Stimulated activated CD8-positive, alpha-beta memory T cell treated with anti-CD3 and anti-CD28 coated beads, Interleukin-4, amount 100 ng/mL, for 1 hour (primary cell): ENCODE measurements at places on chromosomes 7 and 10.

DNA sequence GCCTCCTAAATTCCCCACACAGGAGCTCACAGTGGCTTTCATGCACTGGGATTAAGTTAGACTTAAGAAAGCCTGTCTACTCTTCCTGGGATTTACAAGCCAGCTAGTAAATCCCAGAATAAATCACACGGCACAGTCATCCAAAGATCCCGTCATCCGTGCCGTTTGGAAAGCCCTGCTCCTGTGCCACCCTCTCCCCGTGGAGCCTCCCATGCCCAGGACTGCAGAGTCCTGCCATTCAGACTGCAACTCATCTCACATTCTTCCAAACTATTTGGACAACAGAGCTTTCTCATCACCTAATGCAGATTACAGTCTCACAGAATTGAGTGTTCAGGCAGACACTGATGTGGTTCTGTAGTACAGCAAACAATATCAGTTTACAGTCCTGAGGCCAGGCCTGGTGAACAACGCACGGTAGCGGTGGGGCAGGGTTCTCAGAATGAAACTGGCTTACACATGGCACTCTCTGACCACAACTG, 166.5 kb downstream of the EGFR start:
- no peak for DNase-seq

DNA sequence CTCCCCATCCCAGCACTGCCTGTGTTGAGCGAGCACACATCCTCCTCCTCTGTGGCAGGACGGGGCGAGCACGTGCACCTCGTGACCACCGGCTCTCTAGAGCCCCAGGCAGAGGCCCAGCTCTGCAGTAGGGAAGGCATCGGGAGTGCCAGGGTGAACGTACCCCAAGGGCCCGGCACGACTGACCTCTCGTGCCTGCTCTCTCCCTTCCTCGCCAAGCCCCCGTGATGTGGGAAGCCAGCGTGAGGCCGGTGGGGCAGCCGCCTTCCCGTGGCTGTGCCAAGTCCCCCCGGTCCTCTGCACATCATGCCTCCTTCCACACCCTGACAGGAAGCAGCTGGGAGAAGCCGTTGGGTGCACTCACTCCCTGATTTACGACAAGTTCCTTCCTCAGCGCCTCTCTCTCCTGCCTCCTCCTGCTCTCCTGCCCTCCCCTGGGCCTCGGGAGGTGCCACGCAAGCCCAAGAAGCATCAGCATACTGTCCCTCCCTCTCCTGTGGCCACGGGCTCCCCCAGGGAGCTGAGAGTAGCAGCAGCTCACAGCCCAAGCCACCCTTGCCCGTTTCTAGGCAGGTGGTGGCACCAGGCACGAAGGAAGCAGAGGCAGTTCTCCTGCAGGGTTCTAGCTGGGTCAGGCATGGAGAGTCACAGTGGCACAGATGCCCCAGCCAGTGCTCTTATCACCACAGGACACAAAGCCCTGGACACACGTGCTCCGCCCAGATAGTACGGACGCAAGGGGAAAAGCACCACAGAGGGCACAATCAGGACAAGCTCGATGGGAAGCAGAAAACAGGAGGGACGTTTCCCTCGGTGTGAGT, 47.0 kb downstream of the AMZ1 start:
- no peak for DNase-seq

GRCh38 chr7:550881-551614, 31.4 kb upstream of the PDGFA start:
- DNase-seq = no peak

- DNase-seq = no peak
Observed at GRCh38 chr7:1762238-1762945, 92.3 kb downstream of the ELFN1 start.

GRCh38 chr7:41708581-41709358, 5.9 kb upstream of the INHBA start:
- no peak for DNase-seq

GRCh38 chr10:132700156-132701098, 85.5 kb downstream of the NKX6-2 start:
- no peak for DNase-seq

GRCh38 chr10:124575107-124576035, 113.7 kb downstream of the LHPP start:
- DNase-seq = no peak

DNA sequence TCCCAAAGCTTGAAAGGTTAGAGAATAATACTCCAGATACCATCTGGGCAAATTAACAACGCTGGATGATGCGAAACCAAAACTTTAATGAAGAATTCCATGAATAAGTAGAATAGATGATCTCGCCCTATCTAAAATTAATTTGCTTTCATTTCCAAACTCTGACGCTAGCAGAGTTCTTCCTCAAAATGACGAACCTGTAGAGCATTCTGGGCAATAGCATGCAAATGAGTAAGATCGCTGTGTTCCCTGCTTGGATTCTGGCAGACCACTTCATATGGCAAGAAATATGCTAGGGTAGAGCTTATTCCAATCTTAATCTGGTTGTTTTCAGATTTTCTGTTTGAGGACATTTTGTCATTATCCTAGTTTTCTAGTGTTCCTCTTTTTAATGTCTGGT, 36.1 kb upstream of the SMNDC1 start:
- no peak for DNase-seq

DNA sequence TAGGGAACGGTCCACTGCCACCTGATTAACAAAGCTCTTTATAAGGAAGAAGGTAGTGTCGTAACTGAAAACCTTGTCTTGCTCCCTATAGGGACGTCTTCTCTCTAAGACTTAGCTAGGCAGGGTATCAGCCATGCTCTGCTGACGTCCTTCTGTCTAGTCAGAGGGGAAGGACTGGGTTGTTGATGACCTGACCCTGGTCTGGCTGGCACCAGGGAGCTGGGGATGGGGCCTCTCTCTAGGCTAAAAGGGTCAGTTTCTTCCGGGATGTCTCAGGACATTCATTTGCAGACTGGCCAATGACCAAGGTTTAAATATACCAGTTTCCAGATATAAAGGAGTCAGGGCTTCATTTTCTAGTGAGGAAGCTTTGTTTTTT, 9.6 kb downstream of the CYP17A1 start:
- no peak for DNase-seq

GRCh38 chr10:98488669-98489430, 42.1 kb upstream of the HPS1 start:
- no peak for DNase-seq

- DNase-seq = no peak
Observed at GRCh38 chr10:78407009-78407711, 373.5 kb downstream of the RPS24 start.

GRCh38 chr10:20839141-20839540, 58.0 kb downstream of the NEBL start:
- DNase-seq = no peak

DNA sequence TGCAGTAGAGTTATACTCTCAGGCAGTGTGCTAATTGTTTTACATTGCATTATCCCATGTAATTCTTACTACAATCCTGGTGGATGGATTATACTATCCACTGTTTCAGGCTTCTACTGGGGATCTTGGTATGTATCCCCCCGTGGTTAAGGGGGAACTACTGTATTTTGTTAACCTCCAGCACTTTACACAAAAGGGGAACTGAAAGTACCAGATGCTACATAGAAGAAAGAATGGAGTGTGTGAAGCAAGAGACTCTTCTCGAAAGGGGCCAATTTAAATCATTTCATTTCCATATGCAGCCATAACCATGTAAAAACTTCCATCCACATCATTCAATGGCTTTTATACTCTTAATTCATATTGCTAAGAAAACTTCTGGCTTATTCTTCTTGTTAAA, 69.4 kb downstream of the C1GALT1 start:
- no peak for DNase-seq

DNA sequence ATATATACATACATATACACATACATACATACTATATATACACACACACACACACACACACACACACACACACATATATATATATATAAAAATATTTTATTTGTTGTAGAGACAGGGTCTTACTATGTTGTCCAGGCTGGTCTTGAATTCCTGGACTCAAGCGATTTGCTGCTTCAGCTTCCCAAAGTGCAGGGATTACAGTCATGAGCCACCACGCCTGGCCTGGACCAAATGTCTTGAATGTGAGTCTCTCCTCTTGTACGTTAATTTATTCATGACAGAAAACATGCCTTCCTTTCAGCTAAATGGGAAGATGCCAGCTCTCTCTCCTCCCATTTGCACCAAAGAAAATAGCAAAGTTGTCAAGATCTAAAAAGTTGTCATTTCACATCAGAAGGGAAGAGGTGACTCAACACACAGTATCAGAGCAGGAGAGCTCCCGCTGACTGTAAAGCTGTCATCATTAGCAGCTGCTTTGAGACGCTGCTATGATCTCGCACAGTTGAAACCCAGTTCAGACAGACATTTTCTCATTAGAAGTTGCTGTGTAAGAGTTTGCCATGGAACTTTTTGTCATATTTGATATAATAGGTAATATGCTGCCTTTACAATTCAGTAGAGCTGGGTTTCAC, 224.3 kb downstream of the SFMBT2 start:
- DNase-seq = no peak

GRCh38 chr10:15168291-15168785, at the start of gene NMT2:
NMT2 (minus strand) TSS chr10:15168693; CDS start chr10:15168612, 81 bp downstream.
- peak; percentile 36 for DNase-seq
